Fibroblast of villous mesenchyme (primary cell): ENCODE measurements at places on chromosomes 11 and 22.

GRCh38 chr11:9069256-9069655, 22.1 kb downstream of the SCUBE2 start:
- DNase-seq = no peak

- no peak for DNase-seq
These were observed 39.9 kb upstream of the KCNQ1OT1 start for GRCh38 chr11:2739531-2740274.

DNA sequence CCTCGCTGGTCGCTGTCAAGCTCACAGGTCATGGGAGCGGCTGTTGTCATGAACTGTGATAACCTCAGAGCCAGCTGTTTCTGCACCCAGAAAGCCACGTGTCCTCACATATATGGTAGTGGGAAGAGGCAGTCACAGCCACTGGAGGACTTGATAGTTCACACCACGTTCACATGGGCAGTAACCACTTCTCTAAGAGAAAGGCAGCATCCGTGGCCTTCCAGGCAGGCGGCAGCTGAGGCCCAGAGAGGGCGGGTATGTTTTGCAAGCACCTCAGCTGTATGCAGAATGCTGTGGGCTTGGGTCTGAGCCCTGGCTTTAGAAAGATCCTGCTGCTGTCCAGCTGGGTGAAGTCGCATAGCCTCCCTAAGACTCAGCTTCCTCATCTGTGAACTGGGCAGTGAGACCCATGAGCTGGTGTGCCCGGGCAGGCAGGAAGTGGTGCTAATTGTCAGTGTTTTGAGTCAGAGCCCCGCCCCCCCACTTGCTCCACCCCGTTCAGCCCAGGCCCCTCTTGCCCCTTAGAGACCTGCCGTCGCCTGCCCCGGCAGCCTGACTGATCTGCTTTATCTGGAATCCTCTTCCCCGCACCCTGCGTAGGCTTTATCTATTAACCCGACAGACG, 13.3 kb downstream of the TTC38 start:
- peak; percentile 17 for DNase-seq

- no peak for DNase-seq
These were observed 55.1 kb downstream of the DLG2 start for GRCh38 chr11:85572056-85572455.

GRCh38 chr11:77036398-77036797, 2.2 kb downstream of the B3GNT6 start:
- no peak for DNase-seq

GRCh38 chr22:47631571-47632102, 869.2 kb downstream of the TBC1D22A start:
- peak; percentile 14 for DNase-seq

DNA sequence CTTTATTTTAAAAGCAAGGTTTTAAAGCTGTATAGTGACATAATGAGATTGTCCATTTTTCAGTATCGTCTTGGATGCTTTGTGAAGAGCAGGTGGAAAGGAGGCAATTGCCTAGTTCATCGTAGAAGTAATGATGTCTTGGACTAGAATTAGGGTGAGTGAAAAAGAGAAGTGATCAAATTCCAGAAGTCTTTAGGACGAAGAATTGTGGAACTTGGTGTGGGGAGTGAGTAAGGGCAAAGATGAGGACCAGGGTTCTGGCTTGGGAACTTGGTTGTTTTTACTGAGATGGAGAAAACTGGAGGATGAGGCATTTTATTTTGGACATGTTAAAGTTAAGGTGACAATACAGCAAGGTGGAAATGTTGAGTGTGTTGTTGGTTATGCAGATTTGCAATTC, 1.2 kb downstream of the ILK start:
- DNase-seq = no peak

DNA sequence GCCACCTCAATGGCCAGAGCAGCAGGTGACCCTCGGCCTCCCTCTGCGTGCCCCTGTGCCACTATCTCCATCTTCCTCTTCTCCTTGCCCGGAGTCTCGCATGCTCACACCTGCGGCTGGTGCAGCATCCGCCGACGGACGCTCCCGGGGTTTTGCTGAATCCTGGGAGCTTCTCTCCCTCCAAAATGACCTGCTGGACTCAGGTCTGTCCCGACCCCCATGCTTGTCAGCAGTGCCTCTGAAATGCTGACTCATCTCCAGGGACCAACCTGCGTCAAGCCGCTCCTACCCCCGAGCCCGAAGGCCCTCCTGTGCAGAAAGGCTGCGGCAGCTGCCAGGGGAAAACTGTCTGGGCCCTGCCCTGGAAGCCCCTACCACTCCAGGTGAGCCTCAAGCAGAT, 58.4 kb downstream of the CELSR1 start:
- DNase-seq = no peak

DNA sequence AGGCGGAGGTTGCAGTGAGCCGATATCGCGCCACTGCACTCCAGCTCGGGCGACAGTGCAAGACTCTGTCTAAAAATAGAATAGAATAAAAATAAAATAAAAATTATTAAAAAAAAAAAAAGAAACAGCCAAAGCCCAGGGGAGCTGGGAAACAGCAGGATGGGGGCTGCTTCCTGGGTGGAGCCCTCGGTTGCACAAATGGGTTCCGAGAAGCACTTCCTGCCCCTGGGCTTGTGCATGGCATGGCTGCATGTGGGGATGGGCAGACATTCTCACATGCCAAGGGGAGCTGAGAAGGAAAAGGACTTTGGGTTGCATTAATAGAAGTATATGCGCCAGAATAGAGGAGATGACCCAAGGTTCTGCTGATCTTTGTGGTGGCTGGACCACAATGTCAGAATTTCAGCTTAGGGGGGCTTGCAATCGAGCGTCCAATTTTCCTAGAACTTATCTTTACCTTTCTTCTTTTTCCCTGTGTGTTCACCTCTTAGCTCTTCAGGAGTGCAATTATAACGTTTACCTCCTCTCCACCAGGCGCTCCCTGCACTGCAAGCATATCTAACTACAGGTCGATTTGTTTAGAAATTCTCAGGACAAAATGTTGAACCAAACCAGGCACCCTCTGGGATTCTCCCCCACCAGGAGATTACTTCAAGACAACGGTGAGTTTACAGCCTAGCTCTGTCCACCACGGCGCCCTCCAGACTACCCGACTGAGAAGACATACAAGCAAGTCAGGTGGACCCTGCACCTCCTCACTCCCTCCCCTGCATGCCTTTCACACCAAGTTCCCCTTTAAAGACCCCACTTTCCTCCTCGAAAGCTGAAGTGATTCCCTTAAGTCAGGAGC, 53.2 kb downstream of the SHISAL1 start:
- no peak for DNase-seq

DNA sequence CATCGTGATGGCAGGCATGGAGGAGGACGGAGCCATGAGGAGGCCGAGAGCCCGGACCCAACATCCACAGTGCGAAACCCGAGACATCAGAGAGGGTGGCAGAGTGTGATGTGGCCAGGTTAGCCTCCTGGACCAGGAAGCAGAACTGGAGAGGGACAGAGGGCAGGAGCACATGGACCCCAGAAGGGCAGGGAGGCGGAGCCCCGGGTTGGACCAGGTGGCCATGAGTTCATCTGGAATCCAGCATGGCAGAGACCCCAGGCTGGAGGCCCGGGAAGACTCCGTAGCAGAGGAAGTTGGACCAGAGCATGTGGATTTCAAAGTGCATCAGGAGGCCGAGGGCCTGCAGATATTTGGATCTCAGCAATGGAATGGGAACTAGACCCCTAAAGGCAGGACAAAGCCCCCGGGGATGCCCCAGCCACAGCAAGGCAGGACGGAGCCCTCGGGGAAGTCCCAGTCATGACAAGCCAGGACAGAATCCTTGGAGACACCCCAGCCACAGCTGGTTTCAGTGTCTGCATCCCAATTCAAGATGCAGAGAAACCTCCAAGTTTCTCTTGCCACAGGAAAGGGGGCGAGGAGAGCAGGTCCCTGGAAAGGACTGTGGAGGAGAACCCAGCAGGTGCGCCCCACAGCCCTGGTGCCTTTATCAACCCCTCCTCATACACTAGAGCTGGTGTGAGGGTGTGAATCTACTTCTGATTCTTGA, 1393.4 kb downstream of the BRD1 start:
- DNase-seq = no peak

GRCh38 chr11:66443602-66444001, 5.0 kb upstream of the MRPL11 start:
- DNase-seq = peak; percentile 95

DNA sequence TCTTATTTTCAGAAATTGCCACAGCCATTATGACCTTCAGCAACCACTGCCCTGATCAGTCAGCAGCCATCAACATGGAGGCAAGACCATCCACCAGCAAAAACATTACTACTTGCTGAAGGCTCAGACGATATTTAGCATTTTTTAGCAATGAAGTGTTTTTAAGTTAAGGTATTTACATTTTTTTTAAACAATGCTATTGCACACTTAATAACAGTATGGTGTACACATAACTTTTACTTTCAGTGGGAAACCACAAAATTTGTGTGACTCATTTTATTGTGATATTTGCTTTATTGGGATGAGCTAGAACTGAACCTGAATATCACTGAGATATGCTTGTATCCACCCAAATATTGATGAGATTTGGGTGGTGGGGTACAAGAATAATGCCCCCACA, 110.9 kb downstream of the TSPAN18 start:
- DNase-seq = peak; percentile 8

DNA sequence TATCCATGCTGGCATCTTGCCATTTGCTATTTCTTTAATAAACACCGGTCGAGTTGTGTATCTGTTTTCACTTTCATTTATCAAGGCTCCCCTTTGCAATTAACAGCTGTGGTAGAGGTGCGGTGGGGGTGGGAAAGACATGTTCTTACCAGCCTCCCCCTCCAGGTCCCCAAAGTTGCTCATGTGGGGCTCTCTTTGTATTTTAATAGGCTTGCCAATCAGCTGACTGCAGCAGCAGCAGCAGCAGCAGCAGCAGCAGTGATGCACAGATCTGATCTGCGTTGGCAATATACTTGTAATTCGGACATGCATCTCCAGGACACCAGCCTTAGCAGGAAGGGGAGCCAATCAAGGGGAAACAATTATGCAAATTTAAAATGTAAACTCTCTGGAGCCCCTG, 40.3 kb upstream of the E2F8 start:
- peak; percentile 16 for DNase-seq

DNA sequence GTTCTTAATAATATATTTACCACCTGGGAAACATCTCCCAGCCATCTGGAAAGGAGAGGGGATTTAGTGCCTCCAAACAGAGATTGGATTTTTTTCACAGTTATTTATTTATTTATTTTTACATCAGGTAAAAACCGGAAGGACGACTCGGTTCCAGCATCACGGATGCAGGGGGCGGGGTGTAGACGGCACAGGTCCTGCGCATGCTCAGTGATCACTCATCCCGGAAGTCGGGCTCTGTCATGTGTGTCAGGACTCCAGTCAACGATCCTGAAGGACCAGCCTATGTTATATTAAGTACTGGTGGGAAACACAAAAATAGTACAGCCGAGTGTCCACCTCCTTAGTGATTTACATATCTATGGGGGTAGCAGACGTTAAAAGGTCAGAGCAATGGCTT, 467.6 kb downstream of the NTM start:
- DNase-seq = no peak

DNA sequence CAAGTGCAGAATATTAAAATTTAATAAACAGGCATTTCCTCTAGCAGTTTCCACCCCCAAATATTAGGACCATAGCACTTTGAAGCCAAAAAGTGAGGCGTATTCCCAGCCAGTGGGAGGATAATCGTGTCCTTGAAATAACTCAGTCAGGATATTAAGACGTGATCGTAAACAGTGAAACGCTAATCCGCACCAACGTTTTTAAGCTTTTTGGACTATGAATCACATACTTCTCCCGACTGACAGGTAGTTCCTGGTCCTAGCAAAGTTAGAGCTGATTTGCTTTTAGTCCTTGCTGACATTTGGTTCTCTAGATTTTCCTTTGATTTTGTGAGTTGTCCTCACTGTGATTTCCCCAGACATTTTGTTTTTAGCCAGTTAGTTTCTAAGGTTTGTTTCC, 197.1 kb upstream of the ARHGAP20 start:
- DNase-seq = peak; percentile 74

DNA sequence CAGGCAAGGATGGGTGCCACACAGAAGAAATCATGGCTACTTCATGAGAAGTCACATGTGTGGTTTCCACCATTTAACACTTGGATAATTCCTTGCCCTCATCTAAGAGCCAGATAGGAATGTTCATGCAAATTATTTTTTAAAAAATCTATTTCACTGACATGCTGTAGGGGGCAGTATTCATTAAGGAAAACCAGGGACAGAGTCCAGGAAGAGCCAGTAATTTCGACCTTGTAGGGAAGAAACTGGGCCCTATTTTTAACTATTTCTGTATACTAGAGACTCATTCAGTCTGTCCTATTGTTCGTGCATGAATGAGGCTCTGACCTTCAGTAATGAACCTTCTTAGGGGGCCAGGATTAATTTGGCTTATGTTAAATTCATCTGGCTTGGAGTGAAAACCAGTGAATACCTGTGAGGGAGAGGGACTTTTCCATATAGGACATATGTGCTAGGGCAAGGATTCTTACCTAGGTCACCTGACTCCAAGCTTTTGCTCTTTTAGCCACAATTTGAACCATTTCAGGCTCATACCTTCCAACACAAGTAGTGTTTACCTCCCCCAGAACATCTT, 192.7 kb downstream of the NAV2 start:
- peak; percentile 57 for DNase-seq
